ENCODE measurements at places on chromosomes 1 and 21. TPM values are rescaled to one million over a fixed set of nuclear protein-coding genes. Genes with fewer than 3 reads are reported as not detected.

DNA sequence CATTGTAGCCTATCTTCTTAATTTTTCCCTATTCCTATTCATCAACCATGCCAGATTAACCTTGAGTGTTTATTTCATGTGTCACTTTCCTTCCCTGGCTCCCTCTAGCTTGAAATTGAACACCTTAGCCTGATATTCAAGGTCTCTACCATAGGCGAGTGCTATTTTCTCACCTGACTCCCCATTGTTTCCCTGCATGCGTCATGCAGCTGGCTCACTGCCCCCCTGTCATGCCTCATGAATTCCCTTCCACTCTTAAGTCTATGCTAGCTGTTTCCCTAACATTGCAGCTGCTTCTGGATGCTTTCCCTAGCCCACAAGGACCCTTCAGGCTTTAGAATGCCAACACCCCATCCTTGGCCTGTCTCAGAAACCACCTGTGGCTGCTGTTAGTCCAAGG is 56.7 kb upstream of the CD1D start:
- no peak for DNase-seq

DNA sequence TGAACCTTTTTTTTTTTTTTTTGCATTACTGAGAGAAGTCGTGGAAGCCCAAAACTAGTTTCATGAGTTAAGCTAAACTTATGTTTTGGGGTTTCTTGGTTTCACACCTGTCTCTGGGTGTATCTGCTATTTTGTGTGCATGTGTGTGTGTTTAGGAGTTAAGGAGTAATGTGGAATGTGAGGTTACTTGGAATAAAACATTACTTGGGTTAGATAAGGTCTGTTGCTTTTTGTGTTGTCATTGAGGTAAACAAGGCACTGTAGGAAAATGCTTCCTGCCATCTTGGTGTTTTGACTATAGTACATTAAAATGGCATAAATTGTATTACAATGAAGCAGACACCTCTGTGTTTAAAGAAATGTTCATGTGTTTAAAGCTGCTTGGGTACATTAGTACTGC is 2.9 kb downstream of the TENT5C start:
- DNase-seq: no peak

DNA sequence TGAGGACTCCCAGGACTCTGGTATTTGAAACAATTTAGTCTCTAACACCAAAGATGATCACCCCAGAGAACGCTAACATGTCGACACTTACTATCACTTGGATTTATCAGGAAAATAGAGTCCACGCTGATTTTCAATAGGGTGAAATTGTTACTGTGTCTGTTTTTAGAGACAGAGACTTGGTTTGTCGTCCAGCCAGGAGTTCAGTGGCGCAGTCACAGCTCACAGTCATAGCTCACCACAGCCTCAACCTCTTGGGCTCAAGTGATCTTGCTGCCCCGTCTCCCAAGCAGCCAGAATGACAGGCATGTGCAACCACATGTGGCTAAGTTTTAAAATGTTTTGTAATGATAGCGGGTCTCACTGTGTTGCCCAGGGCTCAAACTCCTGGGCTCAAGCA is 5.3 kb downstream of the SSU72 start:
- no peak for DNase-seq

The ITLN2 gene
- not detected for polyA plus RNA-seq

DNA sequence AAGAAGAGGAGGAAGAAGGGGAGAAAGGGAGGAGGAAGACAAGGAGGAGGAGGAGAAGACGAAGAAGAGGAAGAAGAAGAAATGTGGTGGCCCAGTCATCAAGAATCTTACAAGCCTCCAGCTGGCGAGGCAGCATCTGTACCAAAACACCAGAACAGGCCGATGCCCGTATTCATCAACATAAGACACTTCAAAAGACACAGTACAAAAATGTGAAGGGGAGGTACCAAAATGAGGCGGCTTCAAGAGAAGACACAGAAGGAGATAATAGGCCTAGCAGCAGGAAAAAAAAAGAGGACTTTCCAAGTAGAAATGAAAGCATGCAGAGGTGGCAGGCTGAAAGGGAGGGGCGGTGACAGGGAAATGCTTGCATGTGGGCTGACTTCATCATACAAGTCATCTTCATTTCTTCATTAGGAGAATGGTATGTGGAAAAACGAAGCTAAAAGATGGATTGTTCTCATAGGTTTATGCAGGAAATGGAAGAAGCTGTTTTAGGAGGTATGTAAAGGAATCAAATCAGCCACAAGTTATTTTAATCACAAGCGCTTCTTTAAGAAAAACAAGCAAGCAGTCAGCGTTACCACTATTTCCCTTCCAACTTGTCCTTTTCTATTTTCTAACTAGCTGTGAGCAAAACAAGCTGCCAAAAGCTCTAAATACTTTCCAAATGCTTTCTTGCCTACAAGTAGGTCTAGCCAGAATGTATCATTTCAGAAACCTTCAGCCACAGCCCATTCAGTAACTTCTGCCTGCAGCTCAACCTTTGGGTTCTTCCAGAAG is 192.3 kb downstream of the SLC45A1 start:
- DNase-seq: peak; percentile 67

- peak; percentile 47 for DNase-seq
These were observed 20.7 kb upstream of the PADI4 start for GRCh38 chr1:17287130-17287776.

DNA sequence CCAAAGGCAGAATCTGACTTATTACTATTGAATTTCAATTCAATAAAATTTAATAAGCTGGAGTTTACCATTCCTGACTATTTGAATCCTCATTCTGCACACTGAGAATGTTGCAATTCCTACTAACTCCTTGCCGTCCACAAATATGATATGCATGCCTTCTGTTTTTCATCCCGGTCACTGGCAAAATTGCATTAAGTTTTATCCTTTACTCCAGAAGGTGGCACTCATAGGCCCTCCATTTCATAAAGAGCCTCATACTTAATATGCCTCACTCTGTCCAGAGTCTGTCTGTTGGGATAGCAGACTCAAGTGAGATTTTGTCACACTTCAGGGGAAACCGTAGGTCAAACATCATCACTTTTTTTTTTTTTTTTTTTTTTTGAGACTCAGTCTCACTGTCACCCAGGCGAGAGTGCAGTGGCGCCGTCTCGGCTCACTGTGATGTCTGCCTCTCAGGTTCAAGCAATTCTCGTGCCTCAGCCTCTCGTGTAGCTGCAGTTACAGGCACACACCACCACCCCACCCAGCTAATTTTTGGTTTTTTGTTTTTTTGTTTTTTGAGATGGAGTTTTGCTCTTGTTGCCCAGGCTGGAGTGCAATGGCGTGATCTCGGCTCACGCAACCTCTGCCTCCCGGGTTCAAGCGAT is 27.3 kb downstream of the F11R start:
- peak; percentile 32 for DNase-seq

The DCST2 gene
- polyA plus RNA-seq: 0.19 TPM

Measured in AG04450 (cell line).